ENCODE measurements at places on chromosomes 7 and 10.

- DNase-seq: no peak
These were observed 82.9 kb upstream of the OGDHL start for GRCh38 chr10:49844775-49845595.

DNA sequence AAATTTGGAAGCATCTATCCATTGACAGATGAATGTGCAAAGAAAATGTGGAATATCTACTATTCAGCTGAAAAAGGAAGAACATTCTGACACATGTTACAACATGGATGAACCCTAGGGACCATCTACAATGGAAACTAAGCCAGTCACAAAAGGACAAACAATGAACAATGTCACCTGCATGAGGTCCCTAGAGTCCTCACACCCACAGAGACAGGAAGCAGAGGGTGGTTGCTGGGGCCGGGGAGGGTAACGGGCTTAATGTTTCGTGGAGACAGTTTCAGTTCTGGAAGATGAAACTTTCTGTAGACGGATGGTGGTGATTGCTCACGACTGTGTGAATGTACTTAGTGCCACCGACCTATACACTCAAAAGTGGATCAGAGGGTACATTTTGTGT is 282.9 kb downstream of the ADARB2 start:
- no peak for DNase-seq

DNA sequence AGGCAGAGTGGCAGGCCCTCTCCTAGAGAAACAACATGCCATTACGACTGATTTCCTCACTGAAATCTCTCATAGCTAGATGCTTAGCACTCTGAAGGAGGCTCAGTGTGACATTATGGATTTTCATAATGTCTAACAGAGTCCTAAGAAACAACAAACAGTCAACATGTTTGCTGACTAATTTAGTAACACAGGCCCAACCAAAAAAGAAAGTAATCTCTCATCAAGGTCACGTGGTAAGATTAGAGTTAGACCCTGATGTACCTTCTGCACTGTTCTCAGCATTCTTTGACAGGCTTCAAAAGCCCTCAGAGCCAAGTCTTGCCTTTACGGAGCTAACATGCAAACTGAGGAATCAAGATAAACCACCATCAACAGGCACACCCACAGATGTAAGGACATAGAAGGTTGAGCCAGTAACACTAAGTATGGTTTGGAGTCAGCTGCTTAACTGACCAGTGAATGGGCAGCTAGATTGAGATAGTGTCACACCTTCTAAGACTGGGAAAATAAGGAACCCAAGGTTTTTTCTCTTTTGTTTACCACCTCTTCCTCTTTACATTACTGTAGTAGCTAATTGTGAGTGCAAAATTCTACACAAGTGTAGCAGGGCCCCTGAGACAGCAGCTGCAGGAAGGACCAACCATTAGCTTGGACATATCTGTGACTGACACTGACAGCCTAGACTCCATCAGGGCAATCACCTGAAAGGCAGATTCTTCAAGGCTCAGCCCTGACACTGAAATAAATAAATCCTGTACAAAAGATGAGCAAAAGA is 15.3 kb upstream of the KCNIP2 start:
- DNase-seq: no peak

DNA sequence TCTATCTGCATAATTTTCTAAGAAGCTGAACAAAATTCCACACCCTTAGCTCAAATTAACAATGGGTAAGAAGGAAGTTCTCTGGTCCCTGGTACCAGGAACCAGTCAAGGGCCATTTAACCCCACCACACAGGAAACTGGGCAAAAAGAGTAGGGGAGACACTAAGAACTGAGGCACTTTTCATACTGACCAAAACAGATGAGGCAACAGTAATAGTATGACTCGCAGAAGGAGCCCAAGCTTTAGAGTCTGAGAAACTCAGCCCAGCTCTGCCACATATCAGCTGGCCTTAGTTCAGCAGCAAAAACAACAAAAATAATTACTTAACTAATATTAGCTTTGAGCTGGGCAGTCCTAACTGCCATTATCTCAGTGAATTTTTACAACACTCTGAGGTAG is 221.2 kb downstream of the FAM107B start:
- no peak for DNase-seq

DNA sequence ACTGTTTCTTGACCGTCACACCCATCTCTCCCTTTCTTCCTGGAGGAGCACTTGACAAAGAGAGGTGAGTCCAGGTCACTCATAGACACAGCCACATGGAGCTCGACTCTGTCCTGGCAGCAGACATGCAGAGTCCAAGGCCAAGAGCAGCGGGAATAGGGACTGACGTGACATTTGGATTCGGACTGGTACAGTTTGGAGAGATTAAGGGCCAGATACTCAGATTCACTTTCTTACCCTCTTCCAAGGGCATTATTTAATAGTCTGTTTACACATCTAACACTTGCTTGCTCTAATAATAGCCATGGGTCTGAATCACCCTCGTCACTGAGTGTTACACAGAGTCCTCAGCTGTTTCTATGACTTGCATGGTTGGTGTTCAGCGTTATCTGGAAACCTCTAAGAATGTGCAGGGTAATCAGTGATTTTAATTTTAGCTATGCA is 39.2 kb upstream of the OTUD1 start:
- DNase-seq: no peak

- DNase-seq: no peak
These were observed 77.1 kb upstream of the FGFR2 start for GRCh38 chr10:121675344-121675743.

DNA sequence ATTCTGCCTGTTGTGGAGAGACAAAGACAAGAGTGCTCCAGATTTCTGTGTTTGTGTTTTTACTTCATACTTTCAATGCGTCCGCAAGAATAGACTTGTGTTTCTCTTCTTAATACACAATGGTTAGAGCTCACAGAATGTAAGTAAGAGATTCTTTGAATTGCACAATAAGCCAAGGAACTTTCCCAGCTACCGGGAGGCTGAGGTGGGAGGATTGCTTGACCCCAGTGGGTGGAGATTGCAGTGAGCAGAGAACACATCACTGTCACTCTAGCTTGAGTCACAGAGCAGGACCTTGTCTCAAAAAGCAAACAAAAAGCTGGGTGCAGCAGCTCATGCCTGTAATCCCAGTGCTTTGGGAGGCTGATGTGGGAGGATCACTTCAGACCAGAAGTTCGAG is 250.7 kb upstream of the MYO3A start:
- DNase-seq: no peak

GRCh38 chr10:130254662-130255061 is 118.5 kb downstream of the GLRX3 start:
- DNase-seq: no peak

- no peak for DNase-seq
These were observed 13.1 kb downstream of the UNC5B start for GRCh38 chr10:71225291-71226058.

GRCh38 chr7:100655908-100656674 is at the start of gene ACTL6B:
Gene ACTL6B (minus strand): TSS chr7:100656448. CDS start chr7:100656354, 94 bp downstream.
- peak; percentile 21 for DNase-seq

Measured in stimulated activated CD8-positive, alpha-beta memory T cell treated with anti-CD3 and anti-CD28 coated beads, Interleukin-2, amount 100 ng/mL, for 1 hour (primary cell).